Eye (tissue), 1 donor: ENCODE measurements at places on chromosomes 2 and 18.

DNA sequence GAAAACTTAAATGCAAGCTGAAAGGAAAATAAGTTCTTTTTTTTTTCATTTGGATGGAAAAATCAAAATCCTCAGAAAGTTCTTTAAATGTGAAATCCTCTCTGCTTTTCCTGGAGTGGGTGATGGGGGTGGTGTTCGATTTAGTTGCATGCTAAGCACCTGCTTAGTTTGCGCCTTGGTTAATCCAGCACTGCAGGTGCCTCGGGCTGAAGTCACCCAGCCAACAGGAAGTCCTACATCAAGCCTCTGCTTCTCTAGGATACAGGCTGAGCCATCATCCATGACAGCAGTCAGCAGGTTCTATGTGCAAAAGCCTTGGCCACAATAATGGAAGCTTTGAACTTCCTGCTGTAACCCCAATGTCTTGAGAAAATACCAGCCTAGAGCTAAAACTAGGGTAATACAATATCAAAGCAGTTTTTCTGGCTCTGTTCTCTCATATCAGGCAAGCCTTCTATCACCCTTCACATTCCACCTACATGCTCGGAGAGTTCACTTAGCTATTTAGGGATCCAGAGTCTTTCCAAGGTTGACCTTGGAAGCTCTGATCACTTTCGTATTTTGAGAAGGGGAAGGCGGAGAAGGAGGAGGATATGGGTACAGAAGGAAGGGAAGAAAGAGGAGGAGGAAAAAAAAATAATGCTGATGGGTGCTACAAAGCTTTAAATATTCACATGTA lies 116.1 kb upstream of the LRRTM1 start:
- DNase-seq: no peak

- no peak for DNase-seq
Measured at GRCh38 chr2:206112846-206113547, 27.0 kb upstream of the INO80D start.

DNA sequence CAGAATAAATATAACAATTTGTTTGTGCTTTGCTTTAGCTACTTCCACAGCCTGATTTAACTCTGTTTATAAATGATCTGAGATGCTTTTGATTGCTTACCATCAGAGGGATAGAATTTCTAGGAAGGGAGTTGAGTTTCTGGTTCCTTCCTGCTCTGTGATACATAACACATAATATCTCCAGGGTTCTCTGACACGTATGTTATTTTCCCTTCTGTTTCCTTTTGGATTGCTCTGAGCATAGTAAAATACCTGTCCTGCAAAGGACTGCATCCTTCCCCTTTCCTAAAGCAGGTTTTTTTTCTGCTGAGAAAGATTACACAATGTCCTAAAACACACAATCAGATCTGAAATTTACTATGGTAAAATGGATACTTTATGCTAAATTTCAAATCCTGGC lies 76.1 kb downstream of the CABYR start:
- DNase-seq: no peak

GRCh38 chr18:3593381-3593903 lies 143.5 kb downstream of the TGIF1 start:
- DNase-seq: no peak
